GM06990 (cell line): ENCODE measurements at places on chromosomes 4 and X.

DNA sequence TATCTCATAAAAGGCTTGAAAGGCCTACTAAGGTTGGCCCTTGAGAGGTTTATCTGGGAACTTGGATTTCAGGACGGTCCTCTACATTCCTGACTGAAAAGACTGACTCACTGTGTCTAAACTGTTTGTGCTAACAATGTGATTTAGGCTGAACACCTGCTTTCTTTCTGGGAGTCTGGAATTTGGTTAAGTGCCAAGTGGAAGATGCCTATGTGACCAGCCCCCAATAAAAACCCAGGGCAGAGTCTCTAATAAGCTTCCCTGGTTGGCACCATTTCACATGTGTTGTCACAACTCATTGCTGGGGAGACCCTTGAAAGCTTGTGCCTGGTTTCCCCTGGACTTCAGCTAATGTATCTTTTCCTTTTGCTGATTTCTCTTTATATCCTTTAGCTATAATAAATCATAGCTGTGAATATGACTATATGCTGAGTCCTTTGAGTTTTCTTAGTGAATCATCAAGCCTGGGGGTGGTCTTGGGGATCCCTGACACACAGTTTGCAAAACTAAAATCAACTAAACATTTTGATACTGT, 55.1 kb downstream of the GPR82 start:
- DNase-seq = no peak

- DNase-seq = no peak
Measured at GRCh38 chrX:40502688-40503087, 78.1 kb upstream of the ATP6AP2 start.

DNA sequence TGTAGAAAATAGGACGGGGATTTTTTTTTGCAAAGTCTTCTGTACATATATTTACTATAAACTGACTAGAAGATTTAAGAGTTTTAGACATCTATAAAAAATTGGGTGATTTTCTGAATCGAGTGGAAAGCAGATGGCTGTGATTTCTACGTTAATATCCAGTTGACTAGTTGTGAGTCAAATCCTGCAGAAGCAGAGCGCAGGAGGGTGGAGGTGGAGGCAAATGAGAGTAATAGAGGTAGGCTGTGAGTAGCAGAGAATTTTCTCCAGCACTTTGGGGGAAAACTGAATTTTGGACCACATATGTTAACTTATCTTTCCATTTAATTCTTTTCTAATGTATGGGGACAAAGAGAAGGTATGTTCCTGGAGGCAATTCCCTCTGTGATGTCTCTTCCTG, 82.1 kb upstream of the SOX3 start:
- DNase-seq = no peak

DNA sequence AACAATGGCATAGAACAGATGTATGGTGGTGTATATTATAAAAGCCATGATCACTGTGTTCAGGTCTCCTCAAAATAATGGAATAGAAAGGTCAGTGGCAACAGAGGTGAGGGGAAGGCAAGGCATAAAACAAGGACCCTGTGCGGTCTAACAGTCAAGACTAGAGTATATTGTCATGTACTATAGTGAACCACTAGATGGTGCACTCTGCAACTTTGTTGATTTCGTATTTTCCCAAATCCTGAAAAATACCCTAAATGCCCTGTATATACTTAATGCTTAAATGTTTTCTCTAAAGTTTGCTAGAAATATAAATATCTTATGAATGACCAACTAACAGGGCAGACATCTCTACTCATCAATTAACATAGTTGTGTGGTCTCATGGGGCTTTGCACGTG, 453.0 kb downstream of the PCDH11X start:
- DNase-seq = no peak

DNA sequence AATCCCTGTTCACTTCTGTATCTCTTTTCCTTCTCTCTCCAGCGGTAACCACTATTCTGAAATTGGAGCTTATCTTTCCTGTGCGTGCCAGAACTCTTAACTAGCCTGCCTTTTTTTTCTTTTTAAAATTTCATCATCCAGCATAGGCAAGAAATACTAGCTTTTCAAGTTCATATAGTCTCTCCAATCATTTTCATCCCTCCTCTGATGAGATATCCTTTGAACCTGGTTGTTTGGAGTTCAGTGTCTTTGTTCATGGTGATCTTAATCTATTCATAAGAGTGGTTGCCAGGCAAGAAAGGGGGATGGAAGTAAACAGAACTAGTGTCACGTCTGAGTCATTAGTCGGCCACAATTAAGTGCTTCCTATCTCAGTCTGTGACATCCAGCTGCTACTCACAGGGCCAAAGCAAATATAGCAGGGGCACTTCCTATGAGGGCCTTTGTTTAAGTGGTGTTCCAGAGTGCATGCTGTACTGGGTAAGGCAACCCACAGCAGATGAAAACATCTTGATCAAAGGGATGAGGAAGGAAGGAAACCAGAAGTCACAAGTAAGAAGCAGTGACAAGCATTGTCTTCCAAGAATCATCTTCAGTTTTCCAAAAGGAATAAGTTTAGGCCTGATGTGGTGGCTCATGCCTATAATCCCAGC, 56.4 kb upstream of the XIAP start:
- DNase-seq = peak; percentile 22

DNA sequence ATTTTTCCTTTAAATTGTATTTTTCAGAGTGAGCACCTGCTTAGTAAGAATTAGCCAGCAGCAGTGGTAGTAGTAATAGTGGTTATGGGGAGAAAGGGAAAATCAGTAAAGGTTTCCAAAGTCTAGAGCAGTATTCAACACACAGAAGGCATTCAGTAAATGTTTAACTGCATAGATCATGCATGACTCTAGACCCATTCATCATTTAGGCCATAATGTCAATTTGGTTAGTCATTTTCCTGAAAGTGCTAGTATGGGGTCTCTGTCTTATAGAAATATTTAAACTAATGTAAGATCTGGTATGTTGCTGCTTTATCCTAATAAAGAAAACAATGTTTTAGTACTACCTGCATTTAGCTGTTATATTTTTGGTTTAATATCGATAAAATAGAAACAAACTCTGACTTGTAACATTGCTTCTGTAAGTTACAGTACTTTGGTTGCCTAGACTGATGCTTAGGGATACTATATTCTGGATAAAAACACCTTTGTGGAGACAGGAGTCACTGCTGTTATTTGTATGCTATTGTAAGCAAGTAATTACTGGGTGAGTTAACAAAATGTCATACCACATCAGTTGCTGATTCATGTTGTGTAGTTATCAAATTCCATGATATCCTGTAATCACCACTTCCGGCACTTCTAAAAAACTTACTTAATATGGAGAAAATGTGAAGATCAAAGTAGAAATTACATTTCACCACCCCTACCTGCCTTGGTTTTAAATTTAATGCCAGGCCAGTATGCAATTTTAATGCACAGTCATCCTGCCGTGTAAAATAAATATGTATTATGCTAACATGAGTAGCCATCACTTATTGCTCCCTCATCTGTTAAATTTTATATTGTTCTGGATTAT, 115.8 kb upstream of the BMPR1B start:
- no peak for DNase-seq

GRCh38 chr4:71126719-71127118, 133.3 kb downstream of the DCK start:
- DNase-seq = no peak

DNA sequence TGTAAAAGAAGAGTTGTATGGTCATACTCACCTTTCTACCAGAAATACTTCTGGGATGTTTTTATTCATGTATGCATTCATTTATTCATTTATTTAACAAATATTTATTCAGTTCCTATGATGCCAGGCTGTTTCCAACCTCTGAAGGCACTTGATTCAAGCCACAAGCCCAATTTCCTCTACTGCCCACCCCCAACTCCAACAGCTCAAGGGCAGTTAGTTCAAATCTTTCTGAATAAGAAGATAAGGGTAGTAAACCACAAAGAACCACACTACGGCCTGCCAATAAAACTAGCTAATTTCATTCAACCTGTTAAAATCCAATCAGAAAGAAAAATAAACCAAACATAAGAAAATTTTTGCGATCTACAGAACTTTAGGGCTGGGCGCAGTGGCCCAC, 31.2 kb downstream of the LRBA start:
- no peak for DNase-seq

DNA sequence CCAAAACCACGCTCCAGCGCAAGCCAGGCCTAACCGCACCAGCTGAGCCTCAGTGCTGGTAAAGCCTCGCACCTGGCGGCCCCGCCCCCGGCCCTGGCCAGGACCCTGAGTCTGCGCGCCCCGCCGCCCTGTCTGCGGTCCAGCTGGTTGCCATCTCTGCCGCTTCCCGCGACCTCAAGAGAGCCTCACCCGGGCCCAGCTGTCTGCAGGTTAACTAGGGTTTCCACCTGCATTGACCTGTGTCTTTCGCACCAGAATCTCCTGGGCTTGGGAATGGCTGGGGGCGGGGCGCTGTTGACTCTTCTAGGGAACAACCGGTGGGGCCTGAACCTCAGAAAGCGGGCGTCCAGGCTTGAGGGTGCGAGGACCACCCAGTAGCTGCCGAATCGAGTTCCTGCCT, 207.7 kb upstream of the PRPS2 start:
- DNase-seq = no peak

DNA sequence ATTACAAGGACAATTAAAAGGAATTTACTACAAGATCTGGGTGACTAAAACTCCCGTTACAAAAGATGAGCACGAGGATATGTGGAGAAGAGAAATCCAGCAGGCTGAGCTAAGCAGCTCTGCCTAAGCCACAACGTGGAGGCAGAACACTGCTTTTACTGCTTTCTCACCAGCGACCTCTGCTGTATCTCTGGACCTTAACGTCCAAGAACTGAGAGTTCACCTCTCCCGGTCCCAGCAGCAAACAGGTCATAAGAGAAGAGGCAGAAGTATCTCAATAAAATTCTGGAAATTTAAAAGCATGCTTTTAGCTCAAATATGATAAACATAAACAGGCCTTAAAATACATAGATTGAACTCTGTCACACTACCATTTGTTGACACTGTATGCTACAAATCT, 81.0 kb downstream of the ADGRA3 start:
- no peak for DNase-seq

- no peak for DNase-seq
Measured at GRCh38 chr4:52200339-52200725, 149.2 kb downstream of the SPATA18 start.

- DNase-seq = no peak
Measured at GRCh38 chrX:105646592-105647372, 175.6 kb upstream of the NRK start.

DNA sequence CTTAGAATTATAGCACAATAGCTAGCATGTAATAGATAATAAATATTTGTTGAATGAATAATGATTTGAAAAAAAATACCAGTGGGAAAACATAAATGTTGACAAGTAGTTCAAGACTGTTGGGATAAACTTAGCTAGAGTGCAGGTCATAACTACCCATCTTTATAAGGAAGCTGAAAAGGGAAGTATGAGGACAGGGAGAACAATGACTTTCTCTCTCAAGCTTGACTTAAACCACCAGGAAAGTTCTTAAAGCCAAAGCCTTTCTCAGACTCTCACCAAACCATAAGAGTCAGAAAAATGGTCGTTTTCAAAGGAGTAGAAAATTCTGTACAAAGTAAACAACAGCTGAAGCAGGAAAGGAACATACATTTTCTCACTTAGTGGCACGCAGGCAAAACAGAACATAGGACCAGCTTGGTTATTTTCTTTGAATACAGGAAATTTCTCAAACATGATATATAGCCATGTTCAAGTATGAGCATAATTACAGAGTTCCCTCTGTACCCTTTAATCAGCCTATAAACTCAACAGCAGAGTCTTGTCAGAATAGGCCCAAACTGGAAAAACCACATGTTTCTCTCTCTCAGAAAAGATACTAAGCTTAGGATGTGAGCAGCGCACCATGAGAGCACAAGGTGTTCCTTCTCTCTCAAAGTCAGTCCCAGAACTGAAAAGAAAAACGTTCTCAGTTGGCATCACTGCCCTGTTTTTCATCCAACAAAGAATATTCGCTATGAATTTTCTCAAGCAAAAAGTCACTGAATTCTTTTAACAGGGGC, 28.7 kb downstream of the MAPK10 start:
- DNase-seq = no peak

- no peak for DNase-seq
Measured at GRCh38 chrX:1593286-1594271, 2.2 kb downstream of the AKAP17A start.

- DNase-seq = no peak
Measured at GRCh38 chrX:79975605-79976004, 38.9 kb upstream of the TBX22 start.

GRCh38 chrX:20037186-20037585, 46.3 kb upstream of the BCLAF3 start:
- no peak for DNase-seq

- no peak for DNase-seq
Measured at GRCh38 chr4:188707036-188707435, 567.8 kb downstream of the TRIML1 start.

GRCh38 chrX:39507617-39508299, 590.0 kb downstream of the BCOR start:
- DNase-seq = no peak

DNA sequence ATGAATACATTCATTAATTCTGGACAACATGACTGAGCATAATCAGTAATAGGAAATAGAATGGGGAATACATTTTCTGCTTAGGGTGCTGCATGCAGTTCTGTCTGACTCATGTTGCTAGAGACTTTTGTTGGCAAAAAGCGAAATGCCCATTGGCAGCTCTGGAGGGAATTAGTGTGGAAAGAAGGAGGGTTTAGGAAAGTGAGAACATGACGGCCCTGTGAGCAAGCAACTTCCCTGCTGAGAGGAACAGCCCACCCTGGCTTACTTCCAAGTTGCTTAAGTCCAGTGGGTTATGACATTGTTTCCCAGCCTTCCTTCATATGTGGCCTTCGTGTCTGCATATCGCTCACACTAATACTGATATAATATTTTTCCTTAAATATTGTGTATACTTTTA, 13.8 kb downstream of the MAD2L1 start:
- DNase-seq = no peak

GRCh38 chr4:187118166-187118565, 394.5 kb upstream of the FAT1 start:
- no peak for DNase-seq

GRCh38 chrX:38651625-38652601, 90.6 kb downstream of the TSPAN7 start:
- no peak for DNase-seq

- no peak for DNase-seq
Measured at GRCh38 chr4:77025643-77026321, 50.0 kb downstream of the CCNI start.

- DNase-seq = no peak
Measured at GRCh38 chrX:149007423-149007822, 497.7 kb downstream of the IDS start.

DNA sequence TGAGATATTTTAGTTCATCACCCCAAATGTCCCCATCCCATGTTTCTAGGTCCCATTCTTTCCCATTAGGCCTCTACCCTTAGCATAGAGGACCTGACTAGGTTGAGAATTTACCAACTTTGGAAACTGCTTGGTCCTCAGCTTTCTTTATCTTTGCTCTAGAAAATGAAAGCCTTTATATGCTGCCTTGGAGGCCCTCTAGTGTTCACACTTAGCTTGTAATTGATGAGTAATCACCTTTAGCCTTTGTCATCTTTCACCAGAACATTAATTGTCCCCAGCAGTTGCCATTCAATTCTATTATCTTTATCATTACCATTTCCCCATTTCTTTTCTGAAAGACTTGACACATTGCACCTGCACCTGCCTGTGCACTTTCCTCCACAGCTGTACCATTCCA, 589.2 kb upstream of the NR3C2 start:
- DNase-seq = no peak
